ENCODE measurements at places on chromosomes 7 and 10.

GRCh38 chr7:46007990-46008643 is 87.0 kb upstream of the IGFBP3 start:
- no peak for DNase-seq

- DNase-seq: no peak
Observed at GRCh38 chr7:36707898-36708297, 16.4 kb downstream of the AOAH start.

DNA sequence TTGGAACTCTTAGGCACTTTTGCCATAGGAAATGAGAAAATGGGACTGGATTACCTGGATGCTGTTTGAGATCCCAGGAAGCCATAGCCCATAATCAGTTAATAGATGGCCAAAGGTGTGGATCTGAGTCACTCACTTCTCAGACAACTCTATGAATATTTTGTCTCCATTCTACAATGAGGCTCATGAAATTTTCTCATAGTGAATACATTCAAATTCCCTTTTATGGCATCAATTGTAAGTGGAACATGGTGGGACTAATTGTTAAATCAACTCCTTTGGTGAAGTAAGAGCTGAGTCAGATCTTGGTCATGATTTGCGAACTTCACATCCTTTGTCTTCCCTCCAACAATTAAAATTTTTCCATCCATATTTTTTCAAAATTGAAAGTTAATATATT is 222.1 kb downstream of the ARL4A start:
- no peak for DNase-seq

DNA sequence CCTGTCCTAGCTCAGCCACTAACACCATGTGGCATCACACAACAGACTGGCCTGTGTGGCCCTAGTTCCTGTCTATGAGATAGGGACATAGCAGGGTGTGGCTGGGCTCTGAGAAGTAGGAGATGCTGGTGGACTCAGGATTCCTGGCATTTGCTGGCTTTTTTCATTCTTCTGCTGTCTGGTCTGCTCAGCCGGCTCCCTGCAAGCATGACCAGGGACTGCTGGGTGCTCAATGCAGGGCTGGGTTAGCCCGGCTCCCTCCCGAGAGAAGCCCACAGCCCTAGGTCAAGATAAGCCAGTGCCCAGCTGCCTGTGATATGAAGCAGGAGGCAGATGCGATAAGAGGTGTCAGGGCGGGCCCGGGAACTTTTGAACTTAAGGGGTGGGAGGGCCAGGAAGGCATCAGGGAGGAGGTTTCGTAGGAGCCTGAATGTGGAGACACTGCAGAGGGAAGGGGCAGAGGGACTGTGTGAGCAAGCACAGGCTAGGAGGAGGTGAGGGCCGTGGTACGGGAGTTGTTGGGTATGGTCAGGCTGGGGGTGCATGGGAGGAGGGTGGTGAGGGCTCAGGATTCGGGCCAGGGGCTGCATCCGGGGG is 3.5 kb downstream of the AQP1 start:
- DNase-seq: no peak

DNA sequence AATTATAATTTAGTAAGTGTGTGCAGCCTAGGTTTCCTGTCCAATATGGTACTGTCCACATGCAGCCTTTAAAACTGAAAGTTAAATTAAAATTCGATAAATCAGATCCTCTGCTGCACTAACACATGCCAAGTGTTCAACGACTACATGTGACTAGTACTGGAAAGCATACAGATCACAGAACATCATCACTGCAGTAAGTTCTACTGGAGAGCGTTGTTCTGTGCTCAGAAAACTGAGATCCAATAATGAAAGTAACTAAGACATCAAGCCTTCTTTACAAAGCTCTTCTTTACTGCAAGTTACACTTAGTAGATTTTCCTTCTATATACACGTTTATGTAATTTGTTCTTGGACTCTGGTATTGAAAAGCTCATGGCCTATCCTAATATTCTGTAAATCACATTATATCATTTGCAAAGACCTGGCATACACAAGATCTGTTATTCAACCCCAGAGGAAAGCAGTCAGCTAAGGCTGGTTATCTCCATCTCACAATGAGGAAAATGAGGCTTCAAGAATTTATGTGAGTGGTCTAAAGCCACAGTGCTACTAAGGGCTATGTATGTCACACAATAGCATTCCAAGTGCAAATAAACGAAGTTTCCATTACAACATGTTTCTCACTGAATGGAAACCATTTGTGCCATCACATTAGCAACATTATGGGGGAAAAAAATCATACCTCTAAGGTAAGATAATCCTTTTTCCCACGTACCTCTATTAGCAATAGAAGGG is 77.6 kb downstream of the VPS41 start:
- DNase-seq: peak; percentile 67

- DNase-seq: no peak
Observed at GRCh38 chr7:106381252-106381651, 96.5 kb upstream of the NAMPT start.

DNA sequence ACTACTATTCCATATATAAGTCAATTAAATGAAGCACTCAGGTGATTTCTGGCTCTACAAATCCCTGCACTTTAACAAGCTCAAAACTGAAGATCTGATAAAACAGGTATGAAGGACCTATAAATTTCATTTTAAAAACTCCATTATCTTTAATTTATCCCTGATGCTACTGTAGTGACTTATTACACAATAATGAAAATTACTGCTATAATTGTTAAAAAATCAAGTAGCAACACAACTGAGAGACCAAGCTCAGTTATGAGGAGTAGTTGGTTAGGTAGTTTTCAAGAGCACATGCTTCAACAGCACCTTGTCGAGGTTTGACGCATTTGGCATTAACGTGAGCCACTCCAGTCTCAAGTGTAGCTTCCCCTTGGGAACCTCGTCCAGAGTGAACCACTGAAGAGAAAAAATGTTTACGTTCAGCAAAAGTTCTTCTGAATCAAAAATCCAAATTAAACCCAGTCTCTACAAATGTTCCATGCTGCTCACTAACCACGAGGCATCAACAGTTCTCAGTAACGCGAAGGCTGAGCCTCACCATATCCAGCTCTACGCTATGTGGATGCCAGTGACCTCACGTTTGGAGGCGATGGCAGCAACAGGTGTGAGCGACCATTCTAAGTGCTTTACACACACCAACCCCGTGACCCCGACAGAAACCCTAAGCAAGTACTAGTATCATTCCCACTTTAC is 55.3 kb upstream of the NCAPG2 start:
- DNase-seq: no peak

- no peak for DNase-seq
Observed at GRCh38 chr7:81776948-81777630, 7.2 kb upstream of the HGF start.

- no peak for DNase-seq
Observed at GRCh38 chr7:37432281-37432920, 16.3 kb downstream of the ELMO1 start.

DNA sequence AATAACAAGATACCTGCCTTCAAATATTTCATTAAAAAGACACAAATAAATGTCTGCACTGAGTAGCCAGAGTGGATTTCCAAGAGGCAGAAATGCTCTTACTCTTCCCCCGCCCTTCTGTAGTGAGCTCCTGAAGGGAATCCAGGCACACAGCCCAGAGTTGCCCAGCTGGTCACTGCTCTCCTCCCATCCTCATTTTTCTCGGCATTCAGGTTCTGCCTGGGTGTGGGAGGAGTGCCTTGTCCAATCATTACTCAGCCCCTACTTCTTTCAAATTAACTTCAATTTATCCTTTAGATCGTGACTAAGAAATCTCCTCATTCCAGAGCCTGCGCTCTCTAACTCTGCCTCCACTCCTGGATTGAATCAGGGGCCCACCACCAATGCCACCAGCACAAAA is 12.2 kb downstream of the CCDC6 start:
- DNase-seq: peak; percentile 74

DNA sequence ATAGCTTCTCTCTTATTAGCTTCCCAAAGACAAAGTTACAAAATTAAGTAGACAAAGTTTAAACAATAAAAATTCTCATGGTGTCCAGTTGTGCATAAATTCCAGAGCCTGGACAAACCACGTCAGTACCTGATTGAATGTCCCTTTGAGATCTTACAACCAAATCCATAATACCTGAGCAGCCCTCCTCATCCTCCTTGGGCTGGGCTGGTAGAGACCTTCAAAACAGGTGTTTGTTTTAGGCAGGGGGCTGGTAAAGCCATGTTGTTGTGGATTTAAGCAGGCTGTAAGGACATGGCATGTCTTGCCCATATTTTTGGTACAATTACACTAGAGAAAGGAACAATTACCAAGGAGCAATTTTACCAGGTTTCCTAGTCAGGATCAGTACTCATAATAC is 2.1 kb downstream of the IFIT5 start:
- no peak for DNase-seq

- DNase-seq: peak; percentile 26
Observed at GRCh38 chr10:24901686-24902399, 50.6 kb downstream of the PRTFDC1 start.

- no peak for DNase-seq
Observed at GRCh38 chr7:154242709-154243108, 190.5 kb downstream of the DPP6 start.

GRCh38 chr10:70234668-70235447 is 1.6 kb upstream of the PPA1 start:
- no peak for DNase-seq

GRCh38 chr10:76334255-76334654 is 902.8 kb downstream of the LRMDA start:
- no peak for DNase-seq

DNA sequence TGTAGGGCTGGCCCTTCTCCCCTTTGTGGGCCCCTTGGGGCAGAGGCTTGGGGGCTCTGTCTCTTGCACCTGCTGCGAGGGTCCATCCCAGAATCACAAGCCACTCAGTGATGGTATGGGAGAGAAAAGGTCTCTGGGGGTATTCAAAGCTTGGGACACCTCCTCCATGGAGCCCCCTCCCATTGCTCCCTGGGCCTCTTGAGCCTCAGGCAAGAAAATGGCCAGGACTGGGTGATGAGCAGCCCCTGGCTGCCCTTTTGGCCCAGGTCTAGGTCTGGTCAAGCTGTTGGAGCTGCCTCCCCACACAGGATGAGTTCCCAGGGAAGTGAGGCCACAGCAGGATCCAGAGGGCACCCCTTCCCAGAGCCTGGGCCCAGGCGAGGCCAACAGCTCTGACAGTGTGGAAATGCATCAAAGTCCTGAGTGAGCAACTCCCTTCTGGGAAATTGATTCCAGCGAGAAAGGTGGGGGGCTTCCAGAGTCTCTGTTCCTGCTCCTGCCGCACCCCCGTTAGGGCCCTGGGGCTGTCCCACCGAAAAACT is 3.4 kb upstream of the MYL7 start:
- no peak for DNase-seq

DNA sequence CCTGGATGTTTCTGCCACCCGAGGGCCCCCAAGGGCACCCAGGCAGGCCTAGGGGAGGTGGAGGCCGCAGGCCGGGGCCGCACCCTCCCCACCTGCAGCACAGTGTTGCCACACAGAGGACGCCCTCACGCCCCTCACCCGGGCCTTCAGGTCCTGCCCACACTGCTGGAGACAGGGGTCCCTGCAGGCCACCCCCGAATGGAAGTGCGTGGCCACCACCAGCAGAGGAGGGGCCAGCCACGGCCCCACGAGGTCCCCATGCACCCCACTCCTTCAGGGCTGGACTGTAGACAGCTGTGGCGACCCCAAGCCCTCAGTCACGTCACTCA is 35.4 kb downstream of the ADAP1 start:
- DNase-seq: no peak

DNA sequence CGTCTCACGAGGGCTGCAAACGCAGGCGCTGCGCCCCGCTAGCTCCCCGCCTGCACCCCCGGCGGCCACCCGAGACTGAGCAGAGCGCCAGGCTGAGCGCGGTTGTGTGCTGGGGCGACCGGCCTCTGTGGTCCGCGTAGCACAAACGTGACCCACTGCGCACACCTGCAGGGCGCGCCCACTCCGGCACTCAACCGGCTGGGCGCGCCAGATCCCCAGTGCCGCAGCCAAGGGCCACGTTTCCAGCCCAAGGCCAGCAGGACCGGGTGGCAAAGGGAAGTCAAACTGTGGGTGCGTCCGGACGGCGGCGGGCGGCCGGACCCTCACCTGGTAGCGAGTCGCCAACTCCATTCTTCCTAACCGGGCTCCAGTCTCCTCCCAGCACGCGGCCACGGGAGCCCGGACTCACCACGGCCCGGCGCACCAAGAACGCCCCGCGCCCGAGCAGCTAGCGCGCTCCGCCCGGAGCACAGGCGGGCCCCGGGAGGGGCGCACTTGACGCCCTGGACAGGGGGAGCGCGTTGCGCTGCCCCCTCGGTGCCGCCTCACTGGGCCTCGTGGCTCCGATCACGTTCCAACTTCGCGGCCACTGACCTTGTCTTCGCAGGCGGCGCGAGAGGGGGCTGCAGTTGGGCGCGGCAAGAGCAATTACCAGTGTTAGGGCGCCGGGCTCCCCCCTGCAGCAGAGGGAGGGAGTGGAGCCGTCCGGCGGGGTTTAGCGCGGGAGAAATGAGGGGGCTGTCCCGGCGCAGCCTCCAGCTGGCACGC is at the start of gene CDCA7L:
Gene CDCA7L, minus strand, starts transcription at position 446 of the 768 bp plus-strand sequence. Its CDS starts 95 bp downstream, at position 351.
- DNase-seq: peak; percentile 77

- DNase-seq: no peak
Observed at GRCh38 chr7:104096683-104097082, 107.2 kb upstream of the RELN start.

- DNase-seq: no peak
Observed at GRCh38 chr10:96978621-96979154, 146.6 kb downstream of the LCOR start.

GRCh38 chr7:39353615-39354376 is 212.4 kb upstream of the YAE1 start:
- DNase-seq: peak; percentile 22

DNA sequence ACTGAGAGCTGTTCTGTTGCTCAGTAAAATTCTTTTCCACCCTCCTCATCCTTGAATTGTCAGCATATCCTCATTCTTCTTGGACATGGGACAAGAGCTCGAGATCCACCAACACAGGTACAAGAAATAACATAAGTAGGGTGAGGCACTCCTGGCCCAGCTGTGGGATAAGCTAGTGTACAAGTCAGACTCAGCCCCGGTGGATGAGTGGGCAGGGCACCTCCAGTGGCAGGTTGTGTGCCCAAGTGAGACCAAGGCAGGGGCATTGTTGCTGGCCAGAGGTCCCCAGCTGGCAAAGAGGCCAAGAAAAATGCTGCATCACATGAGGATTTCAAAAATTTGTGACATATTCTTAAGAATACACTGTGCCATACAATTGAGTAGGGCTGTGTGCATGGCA is 402.0 kb upstream of the ZWINT start:
- no peak for DNase-seq

- peak; percentile 70 for DNase-seq
Observed at GRCh38 chr10:122159141-122159970, 111.7 kb upstream of the BTBD16 start.

GRCh38 chr7:91852263-91852741 is 28.2 kb downstream of the MTERF1 start:
- DNase-seq: no peak

GRCh38 chr10:51139176-51139575 is 64.9 kb downstream of the PRKG1 start:
- no peak for DNase-seq

- no peak for DNase-seq
Observed at GRCh38 chr7:40811666-40812065, 676.9 kb downstream of the SUGCT start.

DNA sequence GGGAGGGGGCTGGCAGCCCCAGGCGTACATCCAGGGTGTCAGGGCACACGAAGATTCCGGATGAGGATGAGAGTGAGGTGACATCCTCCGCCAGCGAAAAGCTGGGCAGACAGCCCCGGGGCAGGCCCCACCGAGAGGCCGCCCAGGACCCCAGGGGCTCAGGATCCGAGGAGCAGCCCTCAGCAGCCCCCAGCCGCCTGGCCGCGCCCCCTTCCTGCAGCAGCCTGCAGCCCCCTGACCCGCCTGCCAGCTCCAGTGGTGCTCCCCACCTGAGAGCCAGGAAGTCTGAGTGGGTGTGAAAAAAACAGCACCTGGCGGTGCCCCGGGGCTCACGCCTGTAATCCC is 3.2 kb downstream of the GJD4 start:
- no peak for DNase-seq

GRCh38 chr7:97015756-97016380 is 8.8 kb downstream of the DLX5 start:
- DNase-seq: peak; percentile 60
